ENCODE measurements at places on chromosomes 1 and 21.
A peak's percentile ranks its signal among the peaks of the same experiment; 100 is the strongest.

DNA sequence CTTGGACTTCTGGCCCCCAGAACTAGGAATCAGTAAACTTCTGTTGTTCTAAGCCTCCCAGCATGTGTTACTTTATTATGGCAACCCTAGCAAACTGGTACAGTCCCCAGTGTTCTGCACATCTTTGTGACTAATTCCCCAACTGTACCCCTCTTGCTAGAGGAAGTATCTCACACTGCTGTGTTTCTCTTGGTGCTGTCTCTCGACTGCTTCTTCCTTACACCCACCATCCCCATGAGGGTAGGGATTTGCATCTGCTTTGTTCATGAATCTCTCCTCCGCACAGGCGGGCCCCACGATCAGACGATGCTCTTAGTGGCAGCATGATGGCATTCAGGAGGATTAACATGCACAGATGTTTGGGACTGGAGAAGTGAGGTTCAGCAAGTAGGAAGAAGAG, 46.7 kb downstream of the CLIC6 start:
- DNase-seq, result no peak

- DNase-seq, result no peak
Measured at GRCh38 chr1:42983253-42983652, 24.6 kb upstream of the SLC2A1 start.

- DNase-seq, result peak; percentile 88
Measured at GRCh38 chr1:35564037-35564883, 6.7 kb downstream of the NCDN start.

DNA sequence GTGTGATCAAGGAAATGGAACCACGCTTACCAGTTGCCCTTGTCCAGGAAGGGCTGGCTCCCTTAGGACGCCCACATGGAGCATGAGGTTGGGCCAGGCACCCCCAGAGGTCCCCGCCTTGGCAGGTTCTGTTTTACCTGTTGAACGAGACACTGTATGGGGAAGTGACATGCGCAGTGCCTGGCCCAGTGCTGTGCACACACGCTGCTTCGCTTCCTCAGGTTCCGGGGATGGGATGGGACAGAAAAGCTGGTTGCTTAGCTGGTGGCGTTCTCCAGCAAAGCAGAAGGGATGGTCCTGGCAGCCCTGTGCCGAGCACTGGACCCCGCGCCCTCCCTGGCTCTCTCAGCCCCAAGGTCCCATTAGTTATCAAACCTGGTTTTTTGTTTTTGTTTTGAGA, 20.7 kb downstream of the SLC66A1 start:
- DNase-seq, result no peak

- DNase-seq, result peak; percentile 72
Measured at GRCh38 chr1:236608930-236609726, 4.8 kb upstream of the HEATR1 start.

GRCh38 chr1:153375511-153375910, at the start of gene S100A12:
Gene S100A12, minus strand, starts transcription at chr1:153375621. Its CDS starts 1,029 bp downstream, at chr1:153374592.
- peak; percentile 97 for DNase-seq

GRCh38 chr1:40794974-40795715, 11.6 kb downstream of the KCNQ4 start:
- DNase-seq, result no peak

- DNase-seq, result peak; percentile 71
Measured at GRCh38 chr1:220527908-220528678, at the start of gene MARK1. Gene MARK1, plus strand, starts transcription at chr1:220528136. Its CDS starts 687 bp downstream, at chr1:220528823.

DNA sequence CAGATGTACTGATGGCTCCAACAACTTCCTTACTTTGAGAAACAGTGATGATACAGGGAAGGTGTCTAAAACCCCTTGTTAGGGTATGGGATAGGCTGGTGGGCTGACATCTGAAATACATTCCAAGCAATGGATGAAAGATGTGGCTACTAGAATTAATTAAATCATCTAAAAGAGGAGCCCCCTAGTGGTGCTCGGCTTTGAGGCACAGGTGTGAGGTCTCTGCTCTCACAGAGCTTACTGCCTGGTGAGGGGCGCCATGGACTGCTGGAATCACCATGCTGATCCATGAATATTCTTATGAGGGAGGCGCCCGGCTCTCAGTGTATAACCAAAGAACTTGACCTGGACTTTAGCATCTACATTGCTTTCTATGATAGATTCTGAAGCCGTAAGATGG, 48.5 kb downstream of the GNG4 start:
- DNase-seq, result peak; percentile 36
